ENCODE measurements at places on chromosomes 5 and 9.

GRCh38 chr9:108521063-108521590, 334.7 kb downstream of the ACTL7B start:
- no peak for DNase-seq

DNA sequence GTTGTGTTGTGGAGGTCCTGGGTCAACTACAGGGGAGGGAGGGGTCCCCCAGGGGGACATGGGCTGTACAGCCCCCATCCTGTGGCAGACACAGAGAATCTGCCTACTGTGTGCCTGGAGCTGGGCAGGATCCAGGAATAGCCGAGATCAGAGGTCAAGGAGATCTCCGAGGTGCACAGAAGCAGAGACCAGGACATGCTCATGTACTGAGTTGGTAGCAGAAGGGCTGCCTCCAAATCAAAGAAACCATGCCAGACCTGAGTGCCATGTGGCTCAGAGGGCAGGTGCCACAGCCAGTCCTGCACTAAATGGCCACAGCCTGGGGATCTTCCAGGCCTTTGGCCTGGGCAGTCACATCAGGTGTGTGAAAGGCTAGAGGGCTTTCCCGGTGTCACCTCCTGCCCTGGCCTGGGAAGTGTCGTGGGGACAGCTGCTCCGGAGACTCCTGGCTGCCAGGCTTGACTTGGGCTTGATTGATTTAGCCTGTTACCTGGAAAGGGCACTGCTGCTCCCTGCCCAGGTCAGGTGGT, 27.8 kb downstream of the GSN start:
- DNase-seq: no peak

- DNase-seq: no peak
These were observed 89.0 kb downstream of the HRH2 start for GRCh38 chr5:175746851-175747250.

DNA sequence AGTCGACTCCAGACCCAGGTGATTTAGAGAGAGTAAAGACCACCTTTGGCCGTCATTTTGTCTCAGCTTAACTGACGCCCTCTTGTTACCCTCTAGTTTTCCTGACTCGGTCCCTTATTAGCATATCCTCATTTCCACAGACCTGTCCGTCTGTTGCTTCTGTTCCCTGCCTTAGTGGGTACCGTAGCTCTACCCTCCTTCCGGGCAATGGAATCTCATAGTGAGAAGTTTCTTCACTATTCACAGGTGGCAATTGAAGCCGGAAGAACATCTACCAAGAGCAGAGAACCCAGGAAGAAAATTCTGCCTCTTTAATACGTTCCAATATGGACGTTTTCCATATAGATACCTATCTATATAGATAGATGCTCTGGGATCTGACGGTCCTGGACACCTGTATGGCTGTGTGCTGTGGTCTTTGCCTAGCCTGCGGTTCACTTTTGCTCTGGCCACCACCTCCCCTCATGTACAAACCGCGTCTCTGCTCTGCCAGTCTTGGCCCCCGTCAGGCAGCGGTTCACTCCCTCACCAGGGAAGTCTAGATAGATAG, 652 bp upstream of the TMEM161B start:
- no peak for DNase-seq

GRCh38 chr5:72647806-72648205, 140.6 kb upstream of the ZNF366 start:
- DNase-seq: no peak

- DNase-seq: no peak
These were observed 30.6 kb upstream of the CTNNA1 start for GRCh38 chr5:138722544-138723177.

DNA sequence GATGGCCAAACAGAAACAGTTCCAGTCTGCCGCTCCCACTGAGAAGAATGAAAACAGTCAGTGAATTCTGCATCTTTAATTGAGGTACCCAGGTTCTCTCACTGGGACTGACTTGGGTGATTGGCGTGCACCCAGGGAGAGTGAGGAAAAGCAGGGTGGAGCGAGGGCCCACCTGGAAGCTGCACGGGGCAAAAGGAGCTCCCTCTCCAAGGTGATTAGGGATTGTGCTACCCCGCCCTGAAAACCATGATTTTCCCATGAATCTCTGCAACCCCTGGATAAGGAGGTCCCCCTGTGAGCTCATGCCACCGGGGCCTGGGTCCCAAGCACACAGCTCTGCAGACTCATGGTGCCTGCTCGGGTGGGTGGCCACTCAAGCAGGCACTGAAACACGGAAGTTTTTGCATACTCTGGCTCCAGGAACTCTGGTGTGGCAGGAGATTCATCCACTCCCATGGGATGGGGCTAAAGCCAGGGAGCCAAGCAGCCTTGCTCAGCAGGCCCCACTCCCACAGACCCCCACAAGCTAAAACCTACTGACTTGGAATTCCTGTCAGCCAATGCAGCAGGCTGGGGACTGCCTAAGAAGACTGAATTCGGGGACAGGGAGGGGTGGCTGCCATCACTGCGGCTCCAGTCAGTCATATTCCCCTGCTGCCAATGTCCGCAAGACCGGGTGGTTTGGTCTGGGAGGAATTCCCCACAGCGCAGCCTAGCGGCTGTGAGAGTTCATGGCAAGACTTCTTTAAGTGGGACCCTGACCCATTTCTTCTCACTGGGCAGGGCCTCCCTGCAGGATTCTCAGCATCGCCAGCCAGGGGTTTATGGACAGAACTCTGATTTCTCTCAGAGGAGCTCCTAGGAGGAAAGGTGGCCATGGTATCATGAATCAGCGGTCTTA, 652.2 kb upstream of the RGMB start:
- DNase-seq: no peak

DNA sequence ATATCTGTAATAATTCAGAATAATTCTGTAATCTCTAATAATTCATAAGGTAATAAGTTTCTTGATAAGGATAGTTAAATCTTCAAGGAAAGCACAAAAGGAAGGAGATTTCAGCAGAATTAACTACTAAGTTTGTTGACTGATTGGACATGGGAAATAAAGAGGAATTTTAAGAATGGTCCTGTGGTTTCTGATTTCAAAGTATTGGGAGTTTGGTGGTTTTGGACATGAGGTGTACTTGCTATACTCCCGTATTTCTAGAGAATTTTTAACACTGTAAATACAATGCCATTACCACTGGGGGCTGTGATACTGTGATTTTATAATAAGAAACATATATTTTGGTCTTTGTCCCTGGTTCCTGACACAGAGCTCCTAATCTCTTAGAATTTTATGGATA, 123.9 kb downstream of the UNC13B start:
- no peak for DNase-seq

- DNase-seq: no peak
These were observed 36.6 kb downstream of the CTNNA1 start for GRCh38 chr5:138789771-138790242.

DNA sequence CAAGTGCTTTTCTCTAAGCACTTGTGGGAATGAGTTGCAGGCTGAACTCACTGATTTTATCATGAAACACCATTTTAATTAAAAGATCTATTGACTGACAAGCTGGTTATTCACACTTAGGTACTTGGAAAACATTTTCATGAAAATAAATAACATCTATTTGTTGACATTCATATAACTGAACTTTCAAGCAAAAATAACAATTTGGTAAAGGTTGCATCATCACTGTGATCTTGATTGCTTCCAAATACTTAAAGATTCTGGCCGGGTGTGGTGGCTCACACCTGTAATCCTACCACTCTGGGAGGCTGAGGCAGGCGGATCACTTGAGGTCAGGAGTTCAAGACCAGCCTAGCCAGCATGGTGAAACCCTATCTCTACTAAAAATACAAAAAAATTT, 6.7 kb upstream of the TENT2 start:
- DNase-seq: no peak

DNA sequence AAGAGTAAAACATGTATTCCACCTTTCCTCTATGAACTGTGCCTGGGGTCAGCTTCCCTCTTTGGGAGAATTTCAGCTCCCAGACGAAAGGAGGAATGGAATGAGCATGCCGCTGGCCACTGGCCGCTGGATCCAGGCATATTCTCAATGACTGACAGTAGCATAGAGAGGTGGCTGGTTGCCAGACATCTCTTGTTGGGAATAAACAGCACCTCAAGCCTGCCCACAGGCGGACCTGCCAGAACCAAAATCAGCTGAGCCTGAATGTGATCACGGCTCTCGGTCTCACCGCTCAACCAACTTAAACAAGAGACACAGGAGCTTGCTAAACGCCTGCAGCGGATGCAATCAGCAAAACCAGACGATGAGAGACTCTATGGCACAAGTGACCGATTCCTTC, 20.6 kb downstream of the TBC1D9B start:
- DNase-seq: no peak

GRCh38 chr5:109719978-109720377, 30.3 kb downstream of the MAN2A1 start:
- DNase-seq: no peak

- DNase-seq: no peak
These were observed 188.4 kb downstream of the SLC12A2 start for GRCh38 chr5:128271859-128272464.

GRCh38 chr9:133506653-133507038, 18.1 kb downstream of the MYMK start:
- no peak for DNase-seq

DNA sequence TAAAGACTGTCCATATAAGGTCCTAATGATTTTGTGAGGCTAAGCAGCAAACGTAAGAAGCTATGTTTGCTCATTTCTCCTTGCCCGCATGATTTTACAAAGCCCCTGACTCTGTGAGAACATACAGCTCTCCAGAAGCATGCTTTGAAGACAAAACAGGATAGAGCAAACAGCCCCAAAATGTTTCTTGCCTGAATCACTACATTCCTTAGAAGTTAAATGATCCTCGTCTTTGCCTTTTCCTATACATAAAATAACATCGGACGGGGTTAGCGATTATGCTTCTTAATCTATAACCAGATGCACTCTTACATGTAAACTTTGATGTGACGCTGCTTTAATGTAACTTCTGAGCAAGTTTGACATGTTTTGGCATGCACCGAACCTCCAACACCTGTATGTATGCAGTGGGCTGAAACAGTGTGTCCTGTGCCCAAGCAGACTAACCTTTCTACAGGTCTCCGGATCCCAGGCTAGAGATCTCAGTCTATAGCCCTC, 353.7 kb downstream of the CETN3 start:
- no peak for DNase-seq

DNA sequence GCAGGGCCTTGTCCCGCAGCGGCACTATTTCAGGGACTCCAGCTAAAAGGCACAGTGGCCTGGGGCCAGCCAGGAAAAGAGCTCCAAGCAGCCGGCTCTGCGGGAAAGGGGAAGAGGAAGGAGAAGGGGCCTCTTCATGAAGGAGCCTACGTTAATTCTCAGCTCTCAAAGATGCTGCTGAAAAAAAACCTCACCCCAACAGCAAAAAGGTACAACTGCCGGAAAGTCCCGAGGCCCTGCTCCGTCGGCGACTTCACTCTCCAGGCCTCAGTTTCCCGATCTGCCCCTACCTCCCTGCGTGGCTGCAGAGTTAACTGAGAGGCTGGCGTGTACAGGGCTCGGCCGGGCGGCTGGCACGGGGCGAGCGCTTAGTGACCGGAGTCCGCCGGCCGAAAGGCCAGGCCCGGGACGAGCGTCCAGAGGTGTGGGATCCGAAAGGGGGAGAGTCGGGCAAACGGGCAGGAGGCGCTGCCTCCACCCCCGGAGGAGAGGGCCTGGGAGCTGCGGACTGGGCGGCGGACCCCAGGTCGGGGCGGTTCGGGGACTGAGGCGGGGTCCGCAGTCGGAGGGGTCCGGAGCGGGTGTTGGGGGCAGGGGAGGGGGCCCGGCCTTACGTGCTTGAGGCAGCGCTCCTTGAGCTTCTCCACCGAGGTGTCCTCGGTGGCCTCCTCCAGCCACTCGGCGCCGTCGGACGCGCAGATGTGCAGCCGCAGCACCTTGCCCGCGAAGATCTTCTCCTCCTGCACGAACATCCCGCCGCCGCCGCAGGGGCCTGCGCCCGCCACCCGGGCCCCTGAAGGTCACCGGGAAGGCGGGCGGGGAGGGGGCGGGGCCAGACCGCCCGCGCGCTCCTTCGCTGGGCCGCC, 529 bp downstream of the UBAC1 start:
- DNase-seq: no peak

- DNase-seq: no peak
These were observed 152.2 kb downstream of the ADAMTSL1 start for GRCh38 chr9:18626046-18626698.

DNA sequence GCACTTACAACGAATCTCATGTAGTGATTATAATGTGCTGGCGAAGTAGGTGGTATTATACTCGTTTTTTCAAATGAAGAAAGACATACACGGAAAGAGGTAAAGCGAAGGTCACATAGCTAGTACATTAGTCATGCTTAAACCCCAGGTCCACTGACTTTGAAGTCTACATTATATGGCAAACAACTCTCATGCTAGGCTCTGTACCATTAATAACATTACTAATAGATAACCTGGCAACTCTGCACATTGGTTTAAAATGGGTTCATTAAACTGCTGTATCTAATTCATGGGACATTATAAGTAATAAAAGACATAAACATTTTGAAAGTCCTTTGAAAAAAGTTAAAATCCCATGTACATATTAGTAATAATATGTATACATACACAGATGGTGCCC, 21.2 kb downstream of the FYB1 start:
- no peak for DNase-seq

Measured in stimulated activated CD8-positive, alpha-beta memory T cell treated with anti-CD3 and anti-CD28 coated beads, Interleukin-7, amount 100 ng/mL, for 4 hours (primary cell).